T-helper 17 cell (primary cell): ENCODE measurements at places on chromosomes 3 and 15.

- no peak for DNase-seq
Measured at GRCh38 chr3:174873832-174874657, 14.9 kb downstream of the NAALADL2 start.

DNA sequence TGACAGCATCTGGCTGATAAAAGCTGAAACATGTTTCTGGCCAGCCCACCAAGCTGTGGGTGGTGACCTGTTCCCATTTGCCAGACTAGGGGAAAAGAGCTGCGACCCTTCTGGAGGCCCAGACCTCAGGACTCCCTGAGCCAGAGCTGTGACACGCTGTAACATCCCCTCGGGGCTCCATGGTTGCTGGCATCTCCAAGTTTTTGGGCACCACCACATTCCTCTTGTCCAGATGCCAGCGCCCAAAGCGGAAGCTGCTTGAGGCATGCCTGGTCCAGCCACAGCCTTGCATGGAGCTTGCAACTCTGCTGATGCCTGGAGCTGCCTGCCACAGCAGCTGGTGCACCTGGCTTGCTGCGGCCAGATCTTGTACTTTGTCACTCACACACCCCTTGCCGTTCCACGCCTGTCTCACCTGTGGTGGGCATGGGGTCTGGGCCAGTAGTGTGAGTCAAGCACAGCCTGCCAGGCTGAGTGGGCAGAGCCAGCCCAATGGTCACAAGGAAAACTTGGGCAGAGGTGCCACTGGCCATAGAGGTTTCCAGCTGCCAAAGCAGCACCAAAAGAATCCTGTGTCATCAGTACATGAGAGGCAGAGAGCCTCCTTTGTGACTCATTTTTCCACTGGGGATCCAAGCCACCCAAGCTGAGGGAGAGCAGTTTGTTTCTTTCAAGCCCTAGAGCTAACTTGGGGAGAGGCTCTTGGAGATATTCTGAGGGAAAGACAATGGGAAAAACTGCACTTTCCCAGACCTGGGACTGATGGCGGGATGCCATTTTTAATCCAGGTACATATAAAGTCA lies 45.7 kb upstream of the PTX3 start:
- no peak for DNase-seq

DNA sequence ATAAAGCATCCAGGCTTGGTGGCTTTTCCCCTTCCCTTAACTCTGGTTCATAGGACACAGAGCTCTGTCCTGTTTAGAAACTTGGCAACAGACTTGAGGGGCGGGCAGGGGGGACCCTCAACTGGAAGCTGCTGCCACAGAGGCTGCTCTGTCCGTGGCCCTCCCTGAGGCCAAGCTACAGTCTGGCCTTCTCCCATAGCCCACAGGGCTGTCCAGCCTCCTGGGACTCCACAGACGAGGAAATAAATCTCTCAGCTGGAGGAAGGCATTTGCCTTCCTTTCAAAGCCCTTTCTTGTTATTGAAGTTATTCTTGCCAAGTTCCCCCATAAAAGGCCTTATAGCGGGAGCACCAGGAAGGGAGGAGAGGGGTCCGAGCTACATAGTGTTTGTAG lies 248.8 kb upstream of the TPM1 start:
- DNase-seq, result no peak

GRCh38 chr3:49647741-49648140 lies 26.4 kb upstream of the APEH start:
- DNase-seq, result no peak

DNA sequence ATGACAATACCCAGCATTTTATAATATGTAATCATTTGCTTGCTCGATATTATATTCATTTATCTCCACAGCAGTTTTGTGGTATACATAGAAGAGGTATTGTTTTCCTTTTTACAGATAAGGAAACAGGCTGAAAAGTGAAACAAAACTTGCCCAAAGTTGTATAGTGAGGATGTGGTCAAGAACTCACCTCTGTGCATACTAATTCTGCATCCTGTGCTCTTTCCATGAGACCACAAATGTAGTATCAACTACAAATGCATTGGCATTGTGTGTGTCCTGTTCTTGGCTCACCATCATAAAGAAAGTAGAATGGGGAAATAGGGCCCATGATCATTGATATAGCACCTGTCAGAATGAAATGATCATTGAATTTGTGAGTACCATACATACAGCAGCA lies 167.3 kb downstream of the NECTIN3 start:
- no peak for DNase-seq

GRCh38 chr3:184602372-184603150 lies 41.0 kb downstream of the EPHB3 start:
- DNase-seq, result no peak

- no peak for DNase-seq
Measured at GRCh38 chr3:158463556-158463955, 107.4 kb upstream of the MLF1 start.

GRCh38 chr3:126354776-126355175 lies 2.4 kb downstream of the KLF15 start:
- DNase-seq, result no peak
